Karpas-422 (cell line): ENCODE measurements at places on chromosomes 1 and 21.

DNA sequence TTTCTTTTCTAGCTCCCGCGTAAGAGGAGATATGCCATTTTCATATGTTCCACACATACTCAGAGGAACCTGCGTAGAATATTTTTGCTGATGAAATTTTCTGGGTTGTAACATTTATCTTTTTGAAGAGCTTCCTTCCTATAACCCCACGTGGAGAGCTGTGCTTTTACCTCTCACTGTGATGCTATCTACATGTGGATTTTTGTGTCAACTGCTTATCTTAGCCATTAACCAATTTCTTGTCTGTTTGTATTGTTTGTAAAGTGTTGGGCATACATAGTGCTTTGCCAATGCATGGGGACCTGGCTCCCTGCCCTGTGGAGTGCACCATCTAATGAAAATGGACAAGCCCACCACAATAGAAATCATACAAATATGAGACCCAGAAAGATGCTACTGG is 266.1 kb downstream of the TNR start:
- no peak for DNase-seq

GRCh38 chr21:26140164-26140579 is 30.4 kb downstream of the APP start:
- DNase-seq: no peak

GRCh38 chr1:101483982-101484688 is 247.3 kb downstream of the S1PR1 start:
- no peak for DNase-seq

GRCh38 chr1:222392556-222392955 is 155.3 kb downstream of the HHIPL2 start:
- DNase-seq: no peak

- no peak for DNase-seq
Observed at GRCh38 chr1:65264197-65264929, 45.0 kb upstream of the DNAJC6 start.

GRCh38 chr21:46112725-46113215 is 14.9 kb downstream of the COL6A2 start:
- DNase-seq: no peak

DNA sequence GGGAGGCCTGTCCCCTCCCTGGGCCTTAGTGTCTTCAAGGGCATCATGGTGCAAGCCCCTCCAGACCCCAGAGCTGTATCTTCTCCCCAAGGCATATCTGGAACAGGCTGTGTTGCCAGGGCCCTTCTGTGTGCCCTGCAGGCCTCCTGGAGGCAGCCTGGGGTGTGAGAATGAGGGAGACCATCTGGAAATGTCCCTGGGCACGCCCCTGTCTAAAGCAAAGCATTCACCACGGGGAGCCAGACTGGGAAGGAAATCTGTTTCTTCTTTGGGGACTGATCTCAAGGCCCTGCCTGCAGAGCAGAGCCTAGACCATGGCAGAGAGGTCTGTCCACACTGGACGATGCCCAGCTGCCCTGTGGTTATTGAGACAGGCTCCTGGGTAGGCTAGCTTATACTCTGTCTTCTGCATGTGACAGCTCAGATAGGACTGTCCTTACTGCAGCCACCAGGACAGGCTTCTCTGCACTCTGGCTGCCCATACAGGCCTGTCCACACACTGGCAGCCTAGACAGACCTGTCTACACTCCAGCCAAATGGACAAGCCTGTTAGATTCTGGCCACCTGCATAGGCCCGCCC is 24.6 kb downstream of the PODN start:
- no peak for DNase-seq

DNA sequence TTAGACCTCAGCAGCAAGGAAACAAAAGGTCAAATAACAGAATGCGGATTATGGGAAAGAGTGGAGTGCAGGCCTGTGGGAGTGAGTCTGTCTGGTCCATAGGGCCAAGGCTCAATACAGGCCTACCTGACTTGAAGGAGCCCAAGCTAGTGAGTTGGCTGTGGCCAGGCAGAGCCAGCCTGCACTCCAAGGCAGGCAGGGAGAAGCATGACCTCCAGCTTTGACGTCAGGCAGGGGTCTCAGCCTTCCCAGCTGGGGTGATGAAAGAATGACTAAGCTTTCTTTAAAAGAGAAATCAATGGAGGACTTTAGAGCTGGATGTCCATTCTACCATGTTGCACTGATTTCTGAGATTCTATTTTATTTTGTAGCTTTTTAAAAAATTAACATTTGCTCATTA is 62.8 kb downstream of the RHOU start:
- no peak for DNase-seq
